NCI-H460 (cell line): ENCODE measurements at places on chromosomes 12 and 14.
A peak's percentile ranks its signal among the peaks of the same experiment; 100 is the strongest.

GRCh38 chr12:73514672-73515071 lies 1023.0 kb upstream of the ATXN7L3B start:
- DNase-seq = no peak

DNA sequence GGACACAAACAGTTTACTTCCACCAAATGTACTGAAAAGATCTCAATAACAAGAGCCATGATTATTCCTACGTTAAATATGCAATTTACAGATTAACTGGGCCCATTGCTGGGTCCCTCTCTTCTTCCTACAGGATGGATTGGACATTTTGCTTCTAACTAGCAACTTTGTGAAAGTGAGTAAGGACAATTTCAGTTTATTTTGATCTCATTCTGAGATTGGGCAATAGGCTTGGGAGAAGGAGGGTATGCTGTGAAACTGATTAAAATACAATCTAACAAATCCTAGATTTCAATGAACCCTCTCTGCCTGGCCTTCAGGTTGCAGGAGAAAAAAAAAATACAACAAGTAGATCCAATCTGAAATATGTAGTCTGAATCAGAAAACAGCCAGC lies 121.5 kb downstream of the PRKD1 start:
- no peak for DNase-seq

DNA sequence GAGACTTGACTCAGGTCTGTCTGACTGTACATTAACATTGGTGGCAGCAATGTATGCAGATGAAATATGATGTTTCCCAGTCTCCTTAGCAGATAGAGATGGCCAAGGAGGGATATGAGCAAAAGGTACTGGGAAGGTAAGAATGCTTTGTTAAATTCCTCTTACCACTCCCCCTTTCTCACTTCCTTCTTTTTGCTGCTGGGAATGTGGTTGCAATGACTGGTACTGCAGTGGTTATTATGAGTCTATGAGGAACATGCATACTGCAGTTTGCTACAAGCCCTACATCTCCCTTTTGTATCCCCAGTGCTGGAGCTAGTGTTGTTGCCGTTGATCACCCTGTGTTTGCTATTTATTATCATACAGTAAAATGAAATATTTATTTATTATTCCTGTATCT lies 35.9 kb downstream of the ALDH1L2 start:
- no peak for DNase-seq

GRCh38 chr12:57552306-57552651 lies 2.4 kb downstream of the KIF5A start:
- DNase-seq = no peak

DNA sequence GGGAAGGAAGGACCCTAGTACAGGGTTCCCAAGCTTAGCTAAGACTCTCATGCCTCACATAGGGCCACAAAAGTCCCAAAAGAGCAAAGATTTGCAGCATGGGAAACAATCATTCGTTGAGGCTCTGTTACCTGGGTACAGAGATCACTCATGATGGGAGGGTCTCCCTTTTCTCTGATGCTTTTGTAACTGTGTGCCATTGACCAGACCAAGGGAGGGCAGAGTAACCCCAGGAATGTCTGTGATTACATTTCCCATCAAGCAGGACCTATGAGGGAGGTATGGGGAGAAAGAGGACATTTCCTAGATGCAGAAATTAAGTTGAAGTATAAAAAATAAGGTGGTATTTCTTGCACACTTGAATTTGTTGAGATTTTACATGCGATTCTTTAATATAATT lies 16.4 kb upstream of the DLGAP5 start:
- no peak for DNase-seq

DNA sequence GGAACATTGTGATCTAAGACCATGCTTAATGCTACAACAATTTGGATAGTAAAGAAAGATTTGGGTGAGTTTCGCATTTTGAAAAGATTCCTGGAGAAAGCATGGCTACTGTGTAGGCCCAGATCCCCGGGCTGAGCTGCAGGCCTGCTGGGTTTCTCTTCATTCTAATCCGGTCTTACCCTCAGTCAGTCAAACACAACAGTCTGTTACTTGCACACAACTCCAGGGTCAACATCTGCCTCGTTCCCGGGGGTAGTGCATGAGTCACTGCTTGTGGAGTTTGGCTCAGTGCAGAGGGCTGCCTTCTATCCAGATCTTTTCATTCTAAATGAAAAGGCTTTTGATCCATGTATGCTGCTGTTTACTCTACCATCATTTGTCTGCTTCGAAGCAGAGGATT lies 60.4 kb upstream of the SEL1L start:
- DNase-seq = no peak

DNA sequence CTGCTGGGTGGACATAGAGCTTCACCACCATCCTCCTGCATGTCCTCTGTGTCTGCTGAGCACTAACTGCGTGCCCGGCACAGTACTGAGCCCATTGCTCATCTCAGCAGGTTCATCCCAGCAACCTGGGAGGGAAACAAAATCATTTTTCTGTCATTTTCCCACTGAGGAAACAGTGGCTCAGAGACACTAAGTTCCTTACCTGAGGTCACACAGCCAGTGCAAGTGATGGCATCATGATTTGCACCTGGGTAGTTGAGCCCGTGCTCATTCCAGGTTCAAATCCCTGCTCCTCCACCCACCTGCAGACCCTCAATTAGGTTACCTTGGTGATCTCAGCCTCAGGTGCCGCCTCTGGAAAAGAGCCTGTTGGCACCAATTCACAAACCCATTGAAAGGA lies 23.4 kb downstream of the RNFT2 start:
- no peak for DNase-seq

DNA sequence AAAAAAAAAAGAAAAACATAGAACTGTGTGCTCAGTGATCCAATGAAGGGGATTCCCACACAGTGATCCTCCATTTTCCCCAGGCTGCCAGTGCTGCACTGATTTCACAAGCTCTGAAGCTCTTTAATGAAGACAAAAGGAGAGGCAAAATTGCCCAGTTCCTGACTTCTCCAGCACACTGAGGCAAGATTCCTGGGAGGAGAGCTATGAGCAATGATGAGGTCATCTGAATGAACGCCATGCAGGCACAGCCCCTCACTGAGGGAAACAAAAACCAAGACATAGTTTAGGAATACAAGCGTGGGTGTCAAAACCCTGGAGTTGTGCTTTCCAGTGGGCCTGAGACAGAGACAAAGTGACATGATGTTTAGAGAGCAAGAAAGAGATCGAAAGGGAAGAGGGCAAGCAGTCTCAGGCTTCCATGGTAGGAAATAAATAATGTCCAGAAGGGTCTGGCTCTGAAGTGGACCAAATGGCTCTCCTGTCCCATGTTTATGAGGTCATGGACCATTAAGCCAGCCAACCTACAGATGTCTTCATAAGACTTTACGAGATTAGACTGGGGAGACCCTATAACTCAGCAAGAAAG lies 40.9 kb upstream of the SMUG1 start:
- DNase-seq = peak; percentile 40

GRCh38 chr12:25017336-25017735 lies 68.4 kb upstream of the BCAT1 start:
- DNase-seq = no peak

DNA sequence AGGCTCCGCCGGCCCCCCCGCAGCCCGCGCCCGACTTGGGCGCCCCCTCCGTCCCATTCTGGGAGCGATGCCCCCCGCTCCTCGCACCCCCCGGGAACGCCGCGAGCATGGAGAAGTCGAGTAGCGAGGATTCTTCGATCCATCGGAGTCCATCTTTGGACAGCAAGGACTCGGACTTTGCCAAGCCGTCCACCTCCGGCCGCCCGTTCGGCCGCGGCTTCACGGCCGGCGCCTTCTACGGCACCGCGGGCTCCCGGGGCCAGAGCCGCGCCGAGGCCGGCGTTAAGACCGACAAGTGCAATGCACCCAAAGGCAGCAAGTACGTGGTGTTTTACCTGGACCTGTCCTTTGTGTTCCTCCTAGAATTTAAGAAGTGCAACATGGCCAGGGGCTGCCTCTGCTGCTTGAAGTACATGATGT lies 123.6 kb downstream of the TSPAN9 start:
- DNase-seq = no peak

DNA sequence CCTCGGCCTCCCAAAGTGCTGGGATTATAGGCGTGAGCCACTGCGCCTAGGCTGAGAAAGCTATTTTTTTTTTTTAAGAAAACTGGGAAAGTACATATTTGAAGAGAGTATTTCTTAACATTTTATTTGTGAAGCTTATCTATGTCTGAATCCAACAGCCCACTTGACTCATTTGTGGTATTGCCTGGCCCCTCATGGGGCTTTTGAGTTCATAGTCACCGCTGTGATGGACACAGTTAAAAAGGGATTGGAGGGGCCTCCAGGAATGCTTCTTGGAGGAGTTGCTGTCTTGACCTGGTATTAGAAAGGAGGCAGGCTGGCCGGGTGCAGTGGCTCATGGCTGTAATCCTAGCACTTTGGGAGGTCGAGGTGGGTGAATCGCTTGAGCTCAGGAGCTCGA lies 26.5 kb downstream of the BCL7A start:
- no peak for DNase-seq

- no peak for DNase-seq
Measured at GRCh38 chr14:63956326-63956725, 103.5 kb downstream of the SYNE2 start.

GRCh38 chr12:79822475-79822874 lies 112.4 kb downstream of the PPP1R12A start:
- no peak for DNase-seq

DNA sequence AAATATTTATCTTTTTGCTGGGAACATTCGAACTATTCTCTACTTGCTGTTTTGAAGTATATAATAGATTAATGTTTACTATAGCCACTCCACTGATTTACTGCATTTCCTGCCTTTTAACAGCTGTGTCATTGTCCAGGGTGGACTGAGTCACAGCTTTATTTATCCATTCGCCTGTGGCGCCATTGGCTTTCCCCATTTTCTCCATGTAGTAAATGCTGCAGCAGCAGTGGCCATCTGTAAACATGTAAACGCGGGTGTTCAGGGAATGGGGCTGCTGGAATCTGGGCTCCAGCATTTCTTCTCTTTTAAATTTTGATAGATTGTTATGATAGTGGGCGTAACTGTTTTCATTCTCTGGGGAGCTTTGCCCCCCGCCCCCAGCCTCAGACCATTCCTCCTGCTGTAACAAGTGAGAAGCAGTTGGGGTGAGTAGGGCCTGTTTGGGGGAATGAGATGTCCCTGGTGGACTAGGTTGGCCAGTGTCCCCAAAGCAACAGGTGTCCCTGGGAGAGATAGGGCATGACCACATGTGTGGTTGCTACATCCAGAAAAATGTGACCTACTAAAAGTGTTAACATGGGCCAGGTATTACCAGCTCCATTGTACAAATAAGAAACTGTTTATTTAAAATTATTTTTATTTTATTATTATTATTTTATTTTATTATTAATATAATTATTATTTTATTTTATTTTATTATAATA lies 32.9 kb downstream of the RIN3 start:
- DNase-seq = peak; percentile 30

- no peak for DNase-seq
Measured at GRCh38 chr12:104650541-104650940, 193.8 kb downstream of the CHST11 start.

- no peak for DNase-seq
Measured at GRCh38 chr12:84924981-84925380, 12.4 kb upstream of the SLC6A15 start.

DNA sequence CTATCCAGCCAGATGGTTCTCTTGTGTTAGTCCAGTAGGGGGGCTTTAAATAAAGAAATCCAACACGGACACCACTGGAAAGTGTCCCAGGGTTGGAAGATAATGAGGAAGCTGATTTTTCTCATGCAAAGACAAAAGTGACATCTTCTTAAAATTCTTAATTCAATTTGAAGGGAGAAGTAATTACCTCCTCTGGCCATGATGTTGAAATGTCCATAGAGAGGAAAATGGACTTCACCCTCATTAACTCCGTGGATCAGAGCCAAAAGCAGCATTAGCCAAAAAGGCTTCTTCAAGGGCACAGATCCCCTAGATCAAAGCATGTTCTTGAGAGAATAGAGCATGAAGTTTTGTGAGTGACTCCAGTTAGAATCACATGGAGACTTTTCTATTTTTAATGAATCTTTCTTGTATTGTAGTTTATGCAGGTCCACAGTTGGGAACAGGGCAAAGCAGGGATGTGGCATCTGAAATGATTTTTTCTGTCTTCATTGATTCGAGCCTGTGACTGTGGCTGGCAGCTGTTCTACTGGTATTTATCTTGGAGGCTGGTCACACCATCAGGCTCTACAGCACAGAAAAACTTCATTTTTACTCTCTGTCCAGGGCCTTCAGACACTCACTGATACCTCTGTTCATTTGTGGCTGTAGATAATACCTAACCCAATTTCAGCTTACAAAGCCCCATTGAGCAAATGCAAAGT lies 1002.5 kb downstream of the AACS start:
- no peak for DNase-seq

GRCh38 chr14:52070051-52070431 lies 1.2 kb upstream of the NID2 start:
- DNase-seq = no peak

DNA sequence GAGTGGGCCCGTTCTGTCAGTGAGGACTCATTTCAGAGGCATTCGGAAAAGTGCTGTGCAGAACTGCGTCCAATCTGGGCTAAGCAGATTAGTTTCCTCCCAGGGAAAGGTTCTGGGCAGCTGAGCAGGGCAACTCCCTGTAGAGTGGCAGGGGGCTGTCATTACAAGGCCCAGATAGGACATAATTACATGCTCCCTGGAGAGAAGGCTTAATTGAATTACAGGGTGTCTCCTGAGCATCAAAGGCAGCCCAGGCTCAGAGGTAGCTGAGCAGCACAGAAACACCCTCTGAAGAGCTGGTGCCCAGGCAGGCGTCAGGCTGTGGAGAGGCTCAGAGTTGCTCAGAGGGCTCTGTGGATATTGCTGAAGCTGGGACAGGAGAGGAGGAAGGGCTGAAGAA lies 36.0 kb downstream of the SLC8A3 start:
- no peak for DNase-seq

GRCh38 chr14:105431256-105431655 lies 11.6 kb downstream of the MTA1 start:
- no peak for DNase-seq

- no peak for DNase-seq
Measured at GRCh38 chr12:2490831-2491230, 303.9 kb upstream of the FKBP4 start.

GRCh38 chr12:105451211-105451610 lies 120.7 kb downstream of the C12orf75 start:
- DNase-seq = no peak

- no peak for DNase-seq
Measured at GRCh38 chr12:122102331-122102730, 23.8 kb downstream of the MLXIP start.

GRCh38 chr12:108367436-108367835 lies 28.3 kb upstream of the CMKLR1 start:
- DNase-seq = no peak

DNA sequence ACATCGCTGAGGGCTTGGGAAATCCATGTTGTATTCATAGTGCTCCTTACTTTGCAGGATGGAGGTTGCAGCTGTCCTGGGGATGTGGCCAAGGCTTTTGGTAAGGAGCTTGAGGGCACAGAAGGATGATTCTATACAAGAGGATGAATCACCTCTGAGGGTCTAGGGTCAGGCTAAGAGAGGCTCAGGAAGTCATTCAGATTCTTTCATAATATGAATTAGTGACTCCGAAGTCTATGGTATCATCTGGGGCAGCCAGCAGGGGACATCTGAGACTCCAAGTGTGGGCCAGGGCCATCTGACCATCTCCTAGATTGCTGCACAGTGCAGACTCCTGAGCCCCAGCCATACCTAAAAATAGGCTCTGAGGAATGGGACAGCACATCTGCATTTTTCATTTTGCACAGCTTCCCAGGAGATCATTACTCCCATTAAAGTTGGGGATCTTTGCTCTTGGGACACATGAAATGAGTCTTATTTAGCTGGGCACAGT lies 4.8 kb downstream of the GMPR2 start:
- DNase-seq = no peak

- DNase-seq = no peak
Measured at GRCh38 chr12:12654691-12655460, 41.1 kb downstream of the GPR19 start.

- DNase-seq = no peak
Measured at GRCh38 chr14:105853089-105853906, 326.9 kb downstream of the TMEM121 start.
